ENCODE measurements at places on chromosomes 16 and 17. TPM values are rescaled to one million over a fixed set of nuclear protein-coding genes. Genes with fewer than 3 reads are reported as not detected.

Gene ABCC6
- 0.08 TPM for total RNA-seq

Gene GLIS2
- 0.80 TPM for total RNA-seq

Gene GDPD3
- 85.3 TPM for total RNA-seq

Gene CD300E
- 0.12 TPM for total RNA-seq

Measured in esophagus mucosa (tissue), 1 donor.